Activated CD4-positive, alpha-beta T cell treated with anti-CD3 and anti-CD28 coated beads for 4 hours (primary cell): ENCODE measurements at places on chromosomes 5 and 9.

- no peak for DNase-seq
Observed at GRCh38 chr5:95285409-95285755, 488 bp upstream of the MCTP1 start.

GRCh38 chr5:76537073-76537543 lies 86.1 kb downstream of the F2RL2 start:
- DNase-seq = no peak

DNA sequence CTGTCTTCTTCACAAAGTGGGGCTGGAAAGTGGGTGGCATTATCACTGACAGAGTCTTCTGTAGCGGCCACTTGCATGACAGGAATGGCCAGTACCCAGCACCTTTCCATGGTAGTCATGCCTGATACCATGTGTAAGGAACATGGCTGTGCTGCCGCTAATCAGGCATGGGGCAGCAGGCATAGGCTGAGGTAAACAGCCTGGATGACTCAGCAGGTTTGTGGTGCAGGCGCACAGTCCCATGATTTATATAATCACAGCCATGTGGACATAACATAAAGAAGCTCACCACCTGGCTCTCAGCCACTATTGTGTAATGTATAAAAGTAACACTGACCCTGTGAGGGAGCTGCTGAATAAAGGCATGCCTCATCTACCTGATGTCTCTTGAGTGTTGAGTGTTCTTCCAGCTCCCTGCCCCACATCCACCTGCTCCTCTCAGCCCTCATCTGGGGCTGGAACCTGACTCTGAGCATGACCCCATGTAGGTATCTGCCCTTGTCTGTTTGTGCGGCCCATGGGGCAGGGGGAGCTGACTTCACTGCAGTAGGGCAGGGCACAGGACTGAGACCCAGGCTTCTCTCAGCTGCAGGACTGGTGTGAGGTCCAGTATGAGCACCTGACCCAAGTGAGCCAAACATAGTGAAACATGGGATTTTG lies 13.2 kb upstream of the ICE1 start:
- DNase-seq = no peak

DNA sequence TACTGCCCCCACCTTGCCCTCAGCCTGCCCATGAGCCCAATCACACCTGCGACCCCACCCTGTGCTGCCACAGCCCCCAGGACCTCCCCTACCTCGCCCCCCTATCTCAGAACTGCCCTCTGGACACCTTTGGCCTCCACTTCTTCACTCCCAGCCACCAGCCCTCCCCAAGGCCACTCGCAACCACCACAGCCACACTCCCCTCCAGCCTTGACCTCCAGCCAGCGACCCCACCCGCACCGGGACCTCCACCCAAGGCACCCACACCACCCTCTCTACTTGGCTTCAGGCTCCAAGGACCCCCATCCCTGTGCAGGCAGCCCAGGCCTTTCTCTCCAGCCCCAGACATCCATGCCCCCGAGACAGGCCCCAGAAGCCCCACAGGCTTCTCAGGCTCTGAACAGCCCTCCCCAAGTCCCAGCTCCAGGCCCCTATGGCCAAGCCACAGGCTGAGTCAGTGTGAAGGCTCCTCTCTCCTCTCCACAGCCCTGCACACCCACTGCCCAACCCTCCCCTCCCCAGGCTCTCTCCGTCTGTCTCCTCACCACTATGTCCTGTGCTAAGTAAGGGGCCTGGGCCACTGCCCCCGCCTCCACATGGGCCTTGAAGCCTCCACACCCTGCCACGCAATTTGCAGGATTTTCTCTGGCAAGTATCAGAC lies 2.0 kb downstream of the AK1 start:
- no peak for DNase-seq

DNA sequence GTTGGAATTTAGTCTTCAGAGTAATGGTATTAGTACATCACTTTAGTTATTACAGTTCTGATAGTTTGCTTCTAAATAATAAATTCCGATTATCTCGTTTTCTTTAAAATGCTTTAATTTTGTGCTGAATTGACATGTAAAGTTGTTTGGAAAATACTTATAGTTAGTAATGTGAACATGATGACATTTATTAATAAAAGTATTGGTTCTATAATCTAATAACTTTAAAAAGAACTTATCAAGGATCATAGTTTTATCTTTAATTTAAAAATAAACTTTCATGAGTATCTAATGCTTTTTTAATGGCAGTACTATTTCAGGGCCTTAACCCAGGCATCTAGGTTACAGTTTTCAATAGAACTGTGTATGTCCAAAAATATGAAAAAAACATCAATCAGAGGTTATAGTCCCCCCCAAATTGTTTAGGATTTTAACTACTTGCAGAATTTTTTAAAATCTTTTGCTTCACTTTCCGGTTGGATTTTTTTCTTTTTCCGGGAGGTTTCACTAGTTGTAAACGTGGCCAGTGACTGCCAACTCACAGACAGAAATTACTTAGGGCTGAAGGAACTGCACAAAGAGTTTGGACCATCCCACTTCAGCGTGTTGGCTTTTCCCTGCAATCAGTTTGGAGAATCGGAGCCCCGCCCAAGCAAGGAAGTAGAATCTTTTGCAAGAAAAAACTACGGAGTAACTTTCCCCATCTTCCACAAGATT lies 680 bp downstream of the GPX8 start:
- no peak for DNase-seq
